Activated CD4-positive, alpha-beta T cell treated with anti-CD3 and anti-CD28 coated beads, Interleukin-2, amount 50 U/mL, for 48 hours (primary cell): ENCODE measurements at places on chromosomes 5 and 9.
A peak's percentile ranks its signal among the peaks of the same experiment; 100 is the strongest.

GRCh38 chr5:54458221-54458620, 2.7 kb downstream of the HSPB3 start:
- DNase-seq, result no peak

DNA sequence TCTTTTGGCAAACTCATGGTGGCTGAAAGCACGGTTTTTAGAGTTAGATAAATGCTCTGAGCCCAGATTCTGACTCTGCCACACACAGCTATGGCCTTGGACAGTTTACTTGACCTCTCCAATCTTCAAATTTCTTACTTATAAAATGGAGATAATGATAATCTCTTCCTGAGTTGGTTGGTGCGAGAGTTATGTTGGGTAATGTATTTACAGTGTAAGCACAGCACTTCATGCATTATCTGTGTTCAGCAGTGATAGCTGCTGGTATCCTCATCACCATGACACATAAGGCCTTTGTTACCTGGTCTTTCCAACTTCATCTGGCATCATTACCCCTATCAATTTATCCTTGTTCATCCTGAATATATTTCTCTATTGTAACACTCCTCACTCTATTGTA, 178.8 kb upstream of the ELL2 start:
- DNase-seq, result no peak

GRCh38 chr9:120652934-120653333, 61.3 kb downstream of the MEGF9 start:
- DNase-seq, result no peak

DNA sequence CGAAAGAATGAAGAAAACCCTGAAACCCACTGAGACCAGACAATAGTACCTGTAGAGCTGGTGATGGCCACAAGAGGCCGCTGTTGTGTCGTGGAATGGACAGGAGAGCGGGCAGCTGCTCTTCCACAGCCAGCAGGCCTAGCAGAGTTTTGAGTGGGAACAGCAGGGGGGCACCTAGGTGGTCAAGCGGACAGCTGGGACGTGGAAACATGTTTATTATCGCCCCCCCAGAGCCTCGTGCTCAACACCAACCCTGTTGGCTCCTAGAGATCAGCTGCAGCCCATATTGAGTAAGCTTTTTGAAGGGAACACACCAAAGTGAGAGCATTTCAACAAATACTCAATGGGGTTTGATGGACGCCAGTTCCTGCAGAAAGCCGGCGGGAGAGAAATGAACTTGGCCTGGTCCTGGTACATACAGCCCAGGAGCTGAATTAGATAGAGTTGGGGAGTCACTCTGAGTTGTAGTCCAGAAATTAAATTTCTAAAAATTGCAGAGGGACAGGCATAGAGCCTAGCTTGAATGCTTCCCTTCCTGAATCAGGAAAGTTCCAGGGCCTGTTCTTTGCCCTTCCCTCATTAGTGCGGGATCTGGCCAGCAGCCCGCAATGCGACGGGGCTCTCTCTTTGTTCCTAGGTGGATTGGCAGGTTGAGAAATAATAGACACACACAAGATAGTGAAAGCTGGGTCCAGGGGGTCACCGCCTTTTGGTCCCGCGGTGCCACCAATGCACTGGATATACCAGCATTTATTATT, 33.8 kb downstream of the MFAP3 start:
- DNase-seq, result peak; percentile 91

DNA sequence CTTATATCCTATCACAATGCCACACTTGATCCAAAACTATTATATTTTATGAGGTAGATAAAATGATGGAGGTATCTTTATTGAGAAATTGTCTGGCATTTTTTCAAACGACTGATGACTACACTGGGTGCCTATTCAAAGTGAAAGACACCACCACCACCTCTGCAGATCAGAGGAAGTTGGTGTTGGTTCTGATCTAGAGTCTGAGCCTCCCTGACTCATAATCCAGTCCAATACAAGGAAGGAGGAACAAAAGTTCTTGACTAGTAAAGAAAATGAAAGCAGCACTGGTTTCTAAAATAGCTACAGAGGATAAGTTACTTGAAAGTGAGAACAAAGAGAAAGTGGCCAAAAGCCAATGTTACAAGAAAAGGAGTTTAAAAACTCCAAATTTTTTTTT, 139.9 kb downstream of the RFX3 start:
- peak; percentile 21 for DNase-seq

DNA sequence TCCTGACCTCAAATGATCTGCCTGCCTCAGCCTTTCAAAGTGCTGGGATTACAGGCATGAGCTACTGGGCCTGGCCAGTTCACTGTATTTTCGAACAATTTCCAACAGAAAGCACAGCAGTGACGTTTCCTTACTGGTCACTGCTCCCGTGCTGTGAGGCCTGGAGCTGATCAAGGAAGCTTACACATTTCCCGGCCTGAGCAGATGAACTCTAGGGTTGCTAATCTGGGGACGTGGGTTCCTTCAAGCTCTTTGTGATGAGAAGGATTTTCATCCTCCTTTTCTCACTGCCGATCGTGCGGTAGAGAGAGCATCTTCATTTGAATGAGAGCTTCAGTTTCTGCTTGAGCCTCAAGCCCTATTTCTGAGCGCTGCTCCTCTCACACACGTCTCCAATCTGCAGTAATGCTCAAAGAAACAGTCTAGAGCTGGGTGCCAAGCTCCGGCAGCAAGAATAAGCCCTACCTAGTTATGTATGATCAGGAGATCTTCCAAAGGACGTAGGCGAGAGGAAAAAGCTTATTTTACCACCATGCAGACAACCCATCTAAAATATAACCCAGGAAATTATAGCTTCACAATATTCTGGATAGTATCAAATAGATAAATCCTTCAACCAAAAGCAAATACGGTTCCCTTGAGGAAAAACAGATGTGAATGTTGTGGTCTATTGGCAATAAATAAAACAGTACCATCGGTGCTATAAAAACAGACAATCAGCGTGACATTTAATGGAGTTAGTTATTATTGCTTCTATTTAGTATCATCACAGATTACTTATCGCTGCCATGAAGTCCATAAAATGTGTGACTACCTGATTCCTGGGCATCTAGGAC, 7.3 kb upstream of the SPATA24 start:
- no peak for DNase-seq

- DNase-seq, result no peak
Measured at GRCh38 chr9:34127035-34127948, 794 bp upstream of the DCAF12 start.

- DNase-seq, result no peak
Measured at GRCh38 chr9:79592726-79593493, 21.1 kb downstream of the TLE4 start.

GRCh38 chr5:14724633-14725032, 60.1 kb downstream of the OTULIN start:
- DNase-seq, result no peak

GRCh38 chr5:122723606-122724352, 51.1 kb upstream of the SNX2 start:
- DNase-seq, result peak; percentile 10
